Femur (tissue), 1 donor: ENCODE measurements at places on chromosomes 1 and 21.
A peak's percentile ranks its signal among the peaks of the same experiment; 100 is the strongest.

GRCh38 chr1:55980582-55980981, 598.8 kb downstream of the PLPP3 start:
- DNase-seq = no peak

DNA sequence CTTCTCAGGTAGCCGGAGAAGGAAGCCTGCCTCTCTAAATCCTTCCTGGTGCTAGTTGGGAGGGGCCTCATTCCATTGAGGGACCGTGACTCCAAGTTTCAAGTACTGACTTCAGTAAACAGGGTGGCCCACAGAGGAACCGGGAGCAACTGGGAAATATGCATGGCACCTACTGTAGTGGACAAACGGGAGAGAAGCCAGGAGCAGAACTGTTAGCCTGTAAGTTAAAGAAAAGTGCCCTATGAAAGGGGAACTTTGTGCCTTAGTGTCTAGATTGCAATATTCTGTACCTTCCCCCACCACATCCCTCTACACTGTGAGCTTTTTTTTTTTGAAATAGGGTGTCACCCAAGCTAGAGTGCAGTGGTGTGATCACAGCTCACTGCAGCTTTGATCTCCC, 33.2 kb upstream of the KANK4 start:
- DNase-seq = no peak

DNA sequence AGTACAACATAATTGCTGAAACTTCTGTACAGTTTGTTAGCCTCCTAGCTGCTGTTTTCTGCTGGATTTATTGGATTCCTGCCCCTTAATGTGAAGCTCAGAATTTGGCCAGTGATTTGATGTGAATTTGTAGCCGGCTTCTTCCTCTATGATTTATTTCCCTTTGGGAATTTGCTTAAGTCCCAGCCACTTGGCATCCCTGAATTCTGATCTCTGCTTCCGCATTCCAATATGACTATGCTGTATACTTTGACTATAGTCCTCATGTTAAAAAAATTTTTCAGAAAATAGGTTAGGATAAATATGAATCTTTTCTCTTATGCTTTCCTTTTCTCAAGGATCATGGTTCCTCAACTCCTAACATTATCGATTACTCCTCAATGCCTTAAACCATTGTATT, 12.4 kb upstream of the LRIF1 start:
- DNase-seq = no peak

DNA sequence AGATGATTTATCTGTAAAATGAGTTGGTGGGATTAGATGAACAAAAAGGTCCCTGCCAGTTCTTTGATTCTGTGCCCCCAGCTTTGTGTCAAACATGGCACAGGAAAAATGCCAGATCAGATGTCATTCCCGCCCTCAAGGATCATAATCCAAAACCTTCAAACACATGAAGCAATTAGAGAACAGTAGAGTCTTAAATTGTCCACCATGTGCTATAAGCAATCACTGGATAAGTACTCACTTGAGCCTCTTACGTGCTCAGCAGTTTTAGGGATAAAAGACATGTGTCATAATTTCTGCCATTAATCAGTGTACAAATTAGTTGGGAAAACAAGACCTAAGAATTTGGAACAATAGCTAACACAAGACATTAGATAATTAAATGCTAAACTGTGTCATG, 15.4 kb upstream of the KIAA0040 start:
- DNase-seq = no peak

- no peak for DNase-seq
These were observed 1.7 kb downstream of the BTG2 start for GRCh38 chr1:203306965-203307541.

GRCh38 chr1:239784896-239785295, 306.8 kb upstream of the FMN2 start:
- DNase-seq = no peak

DNA sequence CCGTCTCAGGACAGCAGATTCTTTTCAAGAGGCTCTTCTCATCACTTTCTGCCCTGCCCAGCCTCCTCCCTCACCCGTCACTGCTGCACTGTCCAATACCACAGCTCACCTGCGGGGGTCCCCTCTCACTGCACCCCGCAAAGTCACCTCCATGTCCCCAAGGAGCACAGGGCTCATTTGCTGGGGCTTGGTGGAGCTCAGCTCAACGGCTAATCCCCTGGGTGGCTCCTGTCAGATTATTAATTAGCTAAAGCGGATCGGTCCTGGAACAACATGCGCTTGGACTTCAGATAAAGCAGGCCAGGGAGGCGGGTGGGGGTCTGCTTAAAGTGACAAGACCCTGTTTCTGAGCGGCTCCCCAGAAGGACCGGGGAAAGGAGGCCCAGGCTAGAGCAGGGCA, 43.1 kb downstream of the CASZ1 start:
- no peak for DNase-seq

DNA sequence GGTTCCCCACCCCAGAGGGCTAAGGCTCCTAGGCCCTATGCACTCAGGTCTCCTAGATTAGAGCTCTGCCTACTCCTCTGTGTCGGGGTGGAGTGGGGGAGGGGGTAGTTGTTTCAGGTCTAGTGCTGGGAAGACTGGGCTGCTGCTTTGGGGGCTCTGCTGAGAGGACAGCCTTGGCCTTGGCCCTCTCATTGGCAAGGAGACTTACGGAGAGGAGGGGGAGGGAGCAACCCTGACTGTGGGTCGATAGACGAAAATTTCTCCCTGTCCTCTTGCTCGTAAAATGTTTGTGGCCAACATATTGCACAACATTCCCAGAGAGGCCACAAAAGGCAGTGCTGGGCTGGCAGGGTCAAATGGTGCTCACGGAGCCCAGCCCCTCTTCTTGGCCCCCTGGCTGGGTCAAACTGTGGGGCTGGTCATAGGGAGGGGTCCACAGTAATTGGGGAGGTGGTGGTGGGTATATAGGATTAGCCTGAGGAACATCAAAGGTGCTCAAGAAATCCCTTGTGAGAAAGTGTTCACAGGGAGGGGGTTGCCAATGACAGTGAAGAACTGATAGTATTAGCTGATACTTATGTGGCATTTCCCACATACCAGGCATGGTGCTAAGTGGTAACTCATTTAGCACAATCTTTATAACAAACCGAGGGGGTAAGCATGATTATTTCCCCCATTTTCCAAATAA, 8.5 kb upstream of the DMBX1 start:
- no peak for DNase-seq

DNA sequence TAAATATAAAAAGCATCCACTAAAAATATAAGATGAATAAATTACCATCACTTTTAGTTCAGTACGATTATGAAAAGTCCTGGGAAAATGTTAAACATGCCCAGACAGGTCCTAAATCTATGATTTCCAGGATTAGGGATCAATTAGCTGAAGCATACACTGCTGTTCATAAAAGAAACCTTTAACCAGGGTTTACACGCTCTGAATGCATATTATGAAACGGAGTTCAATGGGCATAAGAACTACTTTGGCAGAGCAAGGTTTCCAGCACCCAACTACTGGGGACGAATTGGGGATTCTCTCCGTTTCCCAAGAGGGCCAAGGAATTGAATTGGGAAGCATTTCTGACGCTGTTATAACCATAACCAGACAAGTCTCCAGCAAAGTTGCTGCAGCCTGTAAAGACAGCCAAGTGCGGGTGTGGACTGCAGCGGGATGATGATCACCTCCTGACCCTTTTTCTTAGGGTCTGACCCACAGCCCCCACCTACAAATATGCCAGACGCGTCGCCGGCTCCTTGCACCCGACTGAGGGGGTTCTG, 1.6 kb downstream of the SLC30A1 start:
- DNase-seq = no peak

DNA sequence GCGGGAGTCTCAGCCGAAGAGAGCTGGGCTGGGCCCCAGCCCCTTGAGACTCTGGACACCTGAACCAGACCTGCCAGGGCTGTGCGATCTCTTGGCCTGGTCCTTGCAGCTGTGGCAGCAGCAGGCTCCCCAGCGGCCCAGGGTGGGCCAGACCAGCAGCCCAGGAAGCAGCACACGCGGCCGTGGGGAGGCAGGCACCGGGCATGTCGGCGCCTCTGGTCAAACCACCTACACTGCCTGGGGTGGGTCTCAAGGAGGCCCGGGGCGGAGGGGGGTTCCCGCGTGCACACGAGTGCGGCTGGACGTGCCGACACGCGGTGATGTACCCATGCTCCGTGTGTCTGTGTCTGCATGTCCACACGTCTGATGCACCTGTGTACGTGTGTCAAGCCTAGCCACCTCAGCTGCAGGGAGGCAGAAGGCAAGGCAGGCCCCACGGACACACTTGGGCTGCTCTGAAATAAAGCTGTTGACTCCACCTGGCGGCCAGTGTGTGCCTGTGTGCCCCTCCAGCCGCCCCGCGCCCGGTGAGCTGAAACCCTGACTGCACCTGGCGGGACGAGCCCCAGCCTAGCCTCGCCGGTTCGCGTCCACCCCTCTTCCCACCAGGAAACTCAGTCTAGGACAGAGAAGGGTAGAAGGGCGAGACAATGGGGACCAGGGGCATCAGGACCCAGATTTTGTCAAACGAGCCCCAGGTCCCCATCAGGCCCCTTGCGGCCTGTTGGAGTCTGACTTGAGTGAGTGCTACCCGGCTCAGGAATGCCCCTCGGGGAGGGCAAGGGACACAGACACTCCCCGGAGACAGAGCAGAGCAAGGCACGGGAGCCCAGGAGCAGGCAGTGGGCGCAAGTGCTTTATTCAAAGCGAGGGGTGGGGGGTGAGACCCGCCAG, 11.6 kb downstream of the SCNN1D start:
- peak; percentile 77 for DNase-seq

DNA sequence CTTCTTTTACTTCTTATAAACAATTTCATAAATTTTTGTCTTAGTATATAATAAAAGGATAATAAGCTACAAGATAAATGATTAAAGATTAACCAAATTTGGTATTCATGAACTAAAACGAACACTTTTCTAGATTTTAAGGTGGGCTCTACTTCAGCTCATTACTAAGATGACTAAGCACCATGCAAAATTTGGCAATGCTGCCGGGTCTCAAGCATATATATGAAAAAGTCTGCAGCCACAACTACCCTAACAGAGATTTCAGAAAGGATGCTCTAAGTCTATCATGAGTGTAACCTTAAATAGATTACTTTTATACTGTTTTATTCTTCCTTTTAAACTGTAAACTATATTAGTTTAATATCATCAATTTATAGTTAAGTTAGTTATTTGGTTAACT, 47.8 kb downstream of the BRWD1 start:
- DNase-seq = no peak

GRCh38 chr21:45050345-45050796, 24.0 kb upstream of the ADARB1 start:
- DNase-seq = peak; percentile 69

GRCh38 chr1:33633019-33633801, 160.8 kb downstream of the ZSCAN20 start:
- DNase-seq = peak; percentile 90

DNA sequence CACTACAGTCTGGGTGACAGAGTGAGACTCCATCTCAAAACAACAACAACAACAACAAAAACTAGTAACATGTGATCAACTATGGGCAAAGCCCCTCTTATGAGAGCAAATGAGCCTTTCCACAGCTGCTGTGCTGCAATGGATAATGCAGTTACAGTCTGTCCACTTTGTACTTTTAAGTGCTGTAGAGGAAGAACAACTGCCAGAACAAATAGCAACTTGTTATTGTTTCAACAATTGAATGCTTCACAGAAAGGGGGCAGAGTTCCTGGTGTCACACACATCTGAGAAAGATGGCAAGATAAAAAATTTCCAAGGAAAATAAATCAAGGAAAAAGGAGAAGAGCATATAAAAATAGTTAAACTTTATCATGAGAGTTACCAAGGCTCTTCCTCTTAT, 243.6 kb upstream of the DMRTA2 start:
- no peak for DNase-seq

DNA sequence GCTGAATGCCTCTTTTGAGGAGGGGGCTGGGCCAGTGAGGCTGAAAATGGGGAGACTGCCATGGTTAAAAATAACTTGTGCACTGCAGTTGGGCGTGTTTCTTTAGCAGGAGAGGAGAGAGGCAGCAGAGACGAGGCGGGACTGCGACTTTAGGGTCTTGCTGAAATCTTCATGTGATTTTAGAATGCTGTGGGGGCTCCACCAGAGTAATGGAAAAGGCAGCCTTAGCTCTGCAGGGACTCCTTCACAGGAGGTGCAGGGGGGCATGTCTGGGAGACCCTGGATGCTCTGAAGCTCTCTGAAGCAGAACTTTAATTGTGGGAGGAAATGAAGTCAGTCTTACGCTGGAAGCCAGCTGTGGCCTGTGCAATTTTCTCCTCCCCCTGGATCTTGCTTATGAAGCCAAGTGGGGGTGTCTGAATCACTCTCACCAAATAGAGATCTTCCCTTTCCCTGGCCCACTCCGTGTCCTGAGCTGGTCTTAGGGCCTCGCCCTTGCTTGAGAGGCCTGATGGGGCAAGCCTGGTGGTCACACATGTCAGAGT, 60.8 kb downstream of the NDUFS5 start:
- DNase-seq = peak; percentile 81

- no peak for DNase-seq
These were observed 368.7 kb upstream of the ADGRL2 start for GRCh38 chr1:81432059-81432458.

DNA sequence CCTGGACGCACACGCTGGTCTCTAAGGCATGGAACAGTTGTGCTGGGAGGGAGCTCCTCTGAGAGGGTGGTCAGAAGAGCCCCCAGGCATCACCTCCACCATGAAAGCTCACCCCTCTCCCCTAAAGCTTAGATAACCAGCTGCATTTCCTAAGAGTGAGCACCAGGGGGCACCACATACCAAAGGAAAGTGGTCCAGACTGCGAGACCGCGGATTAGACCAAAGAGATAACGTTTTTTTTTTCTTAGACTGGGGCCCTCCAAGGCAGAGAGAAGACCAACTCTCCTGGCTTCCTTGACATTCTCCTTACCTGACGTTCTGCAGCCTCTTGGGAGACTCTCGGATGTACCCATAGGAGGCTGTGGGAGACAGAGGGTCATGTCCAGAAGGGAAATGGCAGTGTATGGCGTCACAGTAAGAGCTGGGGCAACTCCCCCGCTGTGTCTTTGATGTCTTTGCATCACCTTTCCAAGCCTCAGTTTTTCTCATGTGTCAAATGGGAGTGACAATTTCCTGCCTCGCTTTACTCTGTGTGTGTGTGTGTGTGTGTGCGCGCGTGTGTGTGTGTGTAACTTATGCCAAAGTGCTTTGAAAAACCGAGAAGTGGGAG, 12.3 kb upstream of the IFNLR1 start:
- peak; percentile 75 for DNase-seq

DNA sequence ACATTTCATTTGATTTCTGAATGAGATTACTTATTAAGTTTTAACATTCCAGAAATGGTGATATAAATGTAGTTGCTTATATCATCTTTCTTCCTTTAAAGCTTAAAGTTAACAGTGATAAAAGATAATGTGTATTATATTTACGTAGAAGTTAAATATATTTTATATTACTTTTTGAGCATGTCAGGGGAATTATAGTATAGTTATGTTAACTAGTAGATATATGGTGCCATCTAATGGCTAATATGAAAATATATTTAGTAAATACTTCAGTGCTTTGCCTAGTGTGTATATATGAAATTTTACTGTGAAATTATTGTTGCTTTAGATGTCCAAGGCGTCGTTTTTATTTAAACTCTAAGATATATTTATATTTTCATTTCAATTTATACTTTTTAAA, 51.5 kb downstream of the SYT14 start:
- no peak for DNase-seq

DNA sequence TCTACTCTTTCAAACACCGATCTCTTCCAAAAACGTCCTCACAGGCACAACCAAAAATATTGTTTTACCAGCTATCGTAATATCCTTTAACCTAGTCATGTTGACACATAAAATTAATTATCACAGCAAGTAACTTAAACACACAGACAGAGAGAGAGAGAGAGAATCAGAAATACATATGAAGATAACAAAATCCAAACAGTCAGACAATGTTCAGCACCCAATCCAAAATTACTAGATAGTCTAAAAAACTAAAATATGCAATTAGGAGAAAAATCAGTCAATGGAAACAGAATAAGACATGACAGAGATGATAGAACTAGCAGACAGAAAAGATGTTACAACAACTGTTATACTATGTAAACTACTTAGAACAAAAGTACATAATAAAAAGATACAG, 537.7 kb downstream of the LMO4 start:
- DNase-seq = no peak
